Inflammatory macrophage (primary cell): ENCODE measurements at places on chromosomes 1 and 21.
A peak's percentile ranks its signal among the peaks of the same experiment; 100 is the strongest.

- no peak for DNase-seq
Observed at GRCh38 chr1:160429125-160429561, 28.8 kb downstream of the VANGL2 start.

DNA sequence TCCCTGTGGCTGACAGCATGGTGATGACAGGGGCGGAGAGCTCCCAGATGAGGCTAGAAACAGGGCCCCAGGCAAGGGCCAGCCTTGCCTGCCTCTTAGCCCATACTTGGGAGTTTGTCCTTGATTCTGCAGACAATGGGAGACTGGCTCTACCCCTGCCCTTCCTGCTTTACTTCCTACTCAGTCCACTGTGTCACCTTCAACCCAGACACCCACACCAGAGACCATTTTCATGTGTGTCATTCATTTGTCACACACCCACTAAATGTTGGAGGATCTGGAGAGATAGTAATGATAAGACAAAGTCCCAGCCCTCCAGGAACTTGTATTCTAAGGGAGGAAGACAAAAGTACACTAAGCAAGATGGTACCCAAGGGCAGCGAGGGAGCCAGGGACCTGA is 43.7 kb downstream of the SYT6 start:
- DNase-seq, result peak; percentile 68

GRCh38 chr21:44466351-44466954 is 11.1 kb downstream of the LRRC3 start:
- DNase-seq, result no peak

DNA sequence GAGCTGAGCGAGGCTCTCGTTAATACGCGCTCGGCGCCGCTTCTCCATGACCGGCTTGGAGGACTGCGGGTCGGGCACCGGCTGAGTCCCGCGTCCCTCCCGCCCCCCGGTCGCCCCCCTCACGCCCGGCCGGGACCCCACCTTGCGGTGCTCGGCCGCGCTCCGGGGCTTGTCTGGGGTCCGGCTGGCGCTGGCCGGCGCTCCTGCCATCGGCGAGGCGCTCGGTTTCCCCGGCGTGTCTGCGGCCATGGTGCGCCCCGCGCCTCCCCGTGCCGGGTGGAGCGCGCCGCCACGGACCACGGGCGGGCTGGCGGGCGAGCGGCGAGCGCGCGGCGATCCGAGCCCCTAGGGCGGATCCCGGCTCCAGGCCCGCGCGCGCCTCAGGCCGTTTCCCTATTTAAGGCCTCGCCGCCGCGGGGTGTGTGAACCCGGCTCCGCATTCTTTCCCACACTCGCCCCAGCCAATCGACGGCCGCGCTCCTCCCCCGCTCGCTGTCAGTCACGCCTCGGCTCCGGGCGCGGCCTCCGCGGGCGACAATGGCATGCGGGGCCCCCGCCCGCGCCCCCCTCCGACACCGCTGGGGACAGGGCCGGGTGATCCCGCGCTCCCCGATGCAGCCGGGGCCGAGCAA is at the start of gene HES4:
Gene HES4, minus strand, starts transcription at position 373 of the 632 bp plus-strand sequence. Its CDS starts 124 bp downstream, at position 249.
- peak; percentile 77 for DNase-seq

- peak; percentile 49 for DNase-seq
Observed at GRCh38 chr1:219945795-219946194, 17.4 kb upstream of the SLC30A10 start.

DNA sequence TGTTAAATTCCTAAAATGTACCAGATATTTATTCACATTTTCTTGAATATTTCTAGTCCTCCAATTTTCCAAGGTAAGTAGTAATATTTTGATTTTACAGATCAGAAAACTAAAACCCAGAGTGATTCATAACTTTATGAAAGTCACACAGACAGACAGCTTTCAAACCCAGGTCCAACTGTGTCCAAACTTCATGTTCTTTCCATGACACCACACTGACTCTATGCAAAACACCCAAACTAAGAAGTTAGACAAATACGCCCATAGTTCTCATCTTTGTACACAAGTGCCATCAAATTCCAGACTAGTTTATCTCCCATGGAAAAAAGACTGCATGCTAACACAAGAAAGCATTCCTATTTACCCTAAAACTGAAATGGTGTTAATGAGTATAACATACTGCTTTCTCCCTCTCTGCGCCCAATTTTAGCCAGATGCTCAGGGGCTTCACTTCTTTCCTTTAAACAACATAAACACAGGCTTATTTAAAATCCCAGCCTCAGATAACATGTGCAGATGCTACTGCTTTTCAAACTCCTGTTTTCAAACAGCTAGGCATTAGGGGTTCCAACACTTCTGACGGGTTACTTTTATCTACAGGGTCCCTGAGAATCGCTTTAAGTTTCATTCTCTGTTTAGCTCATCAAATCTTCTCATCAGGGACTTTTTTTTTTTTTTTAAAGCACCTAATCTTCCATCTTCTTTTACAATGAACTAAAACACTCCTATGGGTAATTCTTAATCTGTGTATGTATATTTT is 44.6 kb downstream of the WASF2 start:
- DNase-seq, result no peak

DNA sequence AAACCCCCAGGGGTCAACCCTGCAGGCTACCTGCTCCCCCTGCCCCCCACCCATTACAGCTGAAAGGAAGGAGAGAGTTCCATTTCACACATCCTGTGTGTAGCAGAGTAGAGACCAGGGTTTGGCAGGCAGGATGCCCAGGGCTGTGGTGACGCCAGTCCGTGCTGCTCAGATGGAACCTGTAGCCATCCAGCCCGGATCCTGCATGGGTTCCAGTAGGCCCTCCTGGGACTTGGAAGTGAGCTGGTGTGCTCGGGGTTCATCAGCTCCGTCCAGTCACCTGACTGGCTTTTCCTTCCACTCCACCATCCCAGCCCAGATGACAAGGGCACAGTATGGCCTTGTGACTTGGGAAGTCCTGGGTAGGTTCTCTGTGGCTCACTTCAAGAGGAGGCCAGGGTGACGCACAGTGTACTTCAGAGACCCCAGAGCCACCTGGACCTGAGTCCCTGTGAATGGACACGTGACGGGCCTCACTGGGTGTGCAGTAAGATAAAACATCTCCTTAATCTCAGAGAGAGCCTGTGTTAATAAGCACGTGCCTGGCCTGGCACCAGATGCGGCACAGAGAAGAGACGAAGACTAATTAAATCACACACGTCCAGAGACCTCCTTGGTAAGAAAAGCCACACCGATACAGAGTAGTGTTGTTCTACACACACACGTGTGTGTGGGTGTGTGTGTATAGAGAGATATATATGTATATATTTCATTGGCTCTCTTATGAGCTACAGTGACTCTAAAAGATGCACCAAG is 16.0 kb downstream of the ITPKB start:
- DNase-seq, result no peak

DNA sequence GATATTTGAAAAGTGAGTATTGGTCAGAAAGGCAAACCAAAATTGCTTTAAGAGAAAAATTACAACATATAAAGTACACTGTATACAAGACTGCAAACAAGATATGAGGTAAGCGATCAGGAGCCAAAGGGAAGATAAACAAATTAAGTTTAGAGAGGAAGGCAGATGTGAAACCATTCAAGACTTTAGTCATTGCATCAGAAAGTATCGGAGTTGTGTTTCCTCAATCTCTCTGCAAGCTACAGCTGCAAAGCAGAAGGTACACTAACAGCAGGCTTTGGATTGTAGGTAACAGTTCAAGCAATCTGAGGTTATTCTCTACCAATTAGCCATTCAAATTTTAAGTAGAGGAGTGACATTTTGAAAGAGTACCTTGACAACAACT is 21.3 kb upstream of the TLCD4 start:
- peak; percentile 86 for DNase-seq

DNA sequence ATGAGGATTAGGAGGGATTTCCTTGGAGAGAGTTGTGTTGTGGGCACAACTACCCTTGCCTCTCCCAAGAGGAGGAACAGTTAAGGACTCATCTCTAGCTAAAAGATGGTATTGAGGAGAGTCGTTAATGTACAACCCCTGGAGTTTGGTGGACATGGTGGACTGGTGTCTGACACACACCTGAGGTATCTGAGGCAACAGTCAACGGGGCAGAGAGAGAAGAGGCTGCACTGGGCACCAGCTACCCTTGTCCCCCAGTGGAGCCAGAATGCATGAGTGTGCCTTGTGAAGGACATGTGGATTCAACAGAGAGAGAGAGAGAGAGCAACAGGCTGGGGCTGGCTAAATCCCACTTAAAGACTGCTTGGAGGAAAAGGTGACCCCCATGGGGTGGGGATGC is 13.0 kb downstream of the RAB7B start:
- DNase-seq, result no peak

GRCh38 chr1:223102797-223103533 is 40.1 kb downstream of the TLR5 start:
- DNase-seq, result no peak

- no peak for DNase-seq
Observed at GRCh38 chr1:156616463-156616862, 2.8 kb upstream of the HAPLN2 start.

- no peak for DNase-seq
Observed at GRCh38 chr1:183214021-183214970, 28.2 kb downstream of the LAMC2 start.
